ENCODE measurements at places on chromosomes 16 and 17.

DNA sequence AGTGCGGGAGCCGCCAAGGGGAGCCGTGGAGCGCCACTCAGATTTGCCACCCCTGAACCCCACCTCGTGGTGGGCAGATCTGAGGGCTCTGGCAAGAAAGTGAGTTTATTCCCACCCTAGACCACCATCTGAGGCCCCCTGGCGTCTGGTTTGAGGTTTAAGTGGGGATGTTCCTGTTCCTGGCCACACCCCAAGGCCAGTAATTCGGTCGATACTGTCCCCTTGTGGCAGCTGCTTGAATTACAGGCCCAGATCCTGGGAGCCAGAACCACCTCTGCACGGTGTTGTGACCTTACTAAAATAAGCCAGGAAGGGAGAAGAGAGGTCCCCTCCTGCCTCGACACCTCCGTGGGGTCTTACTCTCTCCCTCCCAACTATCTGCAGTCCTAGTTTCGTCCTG is 3.3 kb upstream of the LAT start:
- DNase-seq = no peak

- no peak for DNase-seq
These were observed 82.8 kb upstream of the GSE1 start for GRCh38 chr16:85530370-85530739.

DNA sequence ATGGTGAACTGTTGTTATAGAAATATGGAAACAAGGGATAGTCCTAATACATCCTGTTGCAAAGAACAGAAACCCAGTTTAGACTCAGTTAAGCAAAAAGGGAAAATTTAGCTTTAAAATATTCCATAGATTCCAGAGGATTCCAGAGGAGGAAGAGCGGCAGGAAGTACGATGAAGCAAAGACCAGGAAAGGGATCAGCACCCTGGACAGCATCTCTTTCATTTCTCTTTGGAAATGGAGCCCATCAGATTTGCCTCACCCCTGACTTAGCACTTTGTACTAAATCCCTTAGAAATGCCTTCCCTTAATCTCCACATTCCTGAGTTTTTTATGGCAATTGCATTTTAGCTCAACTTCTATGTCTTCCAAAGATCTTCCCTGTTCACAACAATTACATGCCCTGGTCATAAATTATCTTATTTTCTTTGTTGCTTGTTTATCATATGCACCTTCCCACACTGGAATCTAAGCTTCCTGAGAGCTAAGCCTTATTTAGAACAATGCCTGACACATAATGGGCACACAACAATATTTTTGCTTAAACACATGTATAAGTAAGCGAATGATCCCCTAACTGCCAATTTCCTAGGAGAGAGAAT is 150.0 kb upstream of the RBFOX1 start:
- no peak for DNase-seq

GRCh38 chr17:1789936-1790335 is 28.1 kb downstream of the SERPINF1 start:
- no peak for DNase-seq

GRCh38 chr16:27721531-27722181 is 171.7 kb downstream of the KATNIP start:
- DNase-seq = no peak
